HTR-8/SVneo (cell line): ENCODE measurements at places on chromosomes 3 and 15.

DNA sequence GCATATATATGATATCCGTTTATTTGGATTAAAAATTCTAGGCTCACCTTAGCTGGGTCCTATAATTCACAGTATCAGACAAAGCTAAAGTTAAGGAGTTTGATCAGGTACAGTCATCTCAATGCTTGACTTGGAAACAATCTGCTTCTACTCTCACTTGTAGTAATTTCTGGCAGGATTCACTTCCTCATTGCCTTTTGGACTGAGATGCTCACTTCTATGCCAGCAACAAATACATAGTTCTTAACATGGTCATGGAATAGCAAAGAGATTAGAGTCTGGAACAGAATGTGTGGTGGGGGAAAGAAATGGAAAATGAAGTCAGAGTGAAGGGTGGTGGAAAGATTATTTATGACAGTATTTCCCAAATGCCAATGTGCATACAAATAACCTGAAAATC lies 693.6 kb downstream of the CADM2 start:
- no peak for DNase-seq

DNA sequence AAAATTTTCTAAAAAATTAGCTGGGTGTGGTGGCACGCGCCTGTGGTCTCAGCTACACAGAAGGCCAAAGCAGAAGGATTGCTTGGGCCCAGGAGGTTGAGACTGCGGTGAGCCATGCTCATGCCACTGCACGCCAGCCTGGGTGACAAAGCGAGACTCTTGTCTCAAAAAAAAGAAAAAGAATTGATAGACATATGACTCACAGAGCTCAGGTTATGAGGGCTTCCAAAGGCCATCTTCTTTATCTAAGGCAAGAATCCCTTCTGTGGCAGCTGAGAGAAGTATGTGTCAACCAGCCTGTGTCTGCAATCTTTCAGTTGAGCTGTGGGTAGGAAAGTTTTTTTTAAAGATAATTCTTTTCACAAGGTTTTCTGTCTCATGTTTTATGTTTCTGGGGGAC lies 53.9 kb downstream of the MRPS25 start:
- no peak for DNase-seq

DNA sequence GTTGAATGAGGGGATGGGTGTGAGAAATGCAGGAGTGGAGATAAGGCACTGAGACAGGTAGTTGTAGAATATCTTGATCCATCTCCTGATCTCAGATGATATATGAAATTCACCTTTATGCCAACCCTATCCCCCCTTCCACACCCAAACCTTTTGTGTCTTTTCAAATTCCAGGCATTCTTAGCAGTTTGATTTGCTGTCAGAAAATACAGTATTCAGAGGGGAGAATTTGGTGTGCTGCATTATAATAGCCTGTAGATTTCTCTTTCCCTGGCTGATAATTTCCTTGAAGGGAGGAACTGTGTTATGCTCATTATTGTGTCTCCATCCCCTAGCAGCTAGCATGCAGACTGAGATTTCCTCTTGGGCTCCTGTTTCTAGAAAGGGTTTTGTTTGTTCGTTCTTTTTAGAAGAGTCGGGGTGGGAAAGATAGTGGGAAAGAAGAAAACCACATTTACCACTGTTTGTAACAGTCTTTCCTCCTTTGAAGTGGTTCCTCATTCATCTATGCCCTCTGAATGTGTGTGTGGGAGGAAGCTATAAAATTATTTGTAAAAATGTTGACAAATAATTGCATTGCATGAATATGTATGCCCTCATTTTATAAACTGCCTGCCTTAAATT lies 373.4 kb downstream of the DIPK2A start:
- no peak for DNase-seq

DNA sequence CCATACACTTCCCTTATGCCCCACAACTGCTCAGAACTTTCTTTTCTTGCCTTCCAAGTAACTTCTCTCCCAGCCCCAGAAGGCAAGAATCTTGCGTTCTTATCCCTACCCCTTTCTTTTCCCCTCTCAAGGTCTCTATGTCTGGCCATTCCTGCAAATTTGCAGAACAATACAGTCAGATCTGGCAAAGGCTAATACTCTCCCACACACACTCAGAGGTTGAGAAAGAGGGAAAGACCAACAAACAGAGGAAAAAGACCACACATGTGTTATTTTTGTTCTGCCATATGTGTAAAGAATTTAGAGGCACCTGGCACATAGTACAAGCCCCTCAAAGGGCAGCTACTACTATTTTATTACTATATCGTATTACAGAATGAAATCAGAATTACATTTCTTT lies 25.7 kb downstream of the GJD2 start:
- DNase-seq: no peak

DNA sequence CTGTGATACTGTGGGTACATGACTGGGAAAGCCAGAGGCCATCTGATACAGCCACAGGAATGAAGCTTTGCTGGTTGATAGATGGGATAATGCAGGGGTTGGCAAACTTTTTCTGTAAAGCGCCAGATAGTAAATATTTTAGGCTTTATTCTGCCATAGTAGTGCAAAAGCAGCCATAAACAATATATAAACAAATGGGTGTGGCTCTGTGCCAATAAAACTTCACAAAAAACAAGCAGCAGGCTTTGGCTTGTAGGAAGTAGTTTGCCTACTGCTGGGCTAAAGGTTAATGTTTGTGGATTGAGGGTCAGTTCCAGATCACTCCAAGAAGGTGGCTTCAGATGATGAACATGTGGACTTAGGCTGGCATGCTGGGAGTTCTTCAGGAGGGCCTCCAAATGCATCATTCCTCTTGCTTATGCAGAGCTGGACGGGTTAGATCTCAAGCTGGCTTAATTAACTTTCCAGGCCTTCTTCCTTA lies 305.7 kb downstream of the RPLP1 start:
- no peak for DNase-seq

GRCh38 chr3:174016186-174016585 lies 618.6 kb downstream of the NLGN1 start:
- no peak for DNase-seq
